ENCODE measurements at places on chromosomes 2 and 18. TPM values are rescaled to one million over a fixed set of nuclear protein-coding genes. Genes with fewer than 3 reads are reported as not detected.

The UPP2 gene
- not detected for total RNA-seq

The TNFRSF11A gene
- total RNA-seq, result 0.17 TPM

The SERPINB3 gene
- total RNA-seq, result not detected

The ITGA6 gene
- 26.8 TPM for total RNA-seq

The CSRNP3 gene
- 3.7 TPM for total RNA-seq

The SPHKAP gene
- total RNA-seq, result not detected

The GCC2 gene
- 7.9 TPM for total RNA-seq

The EDAR gene
- total RNA-seq, result not detected

The HTR2B gene
- not detected for total RNA-seq

The INPP1 gene
- 15.1 TPM for total RNA-seq
